ENCODE measurements at places on chromosomes 16 and 17.

GRCh38 chr17:19345486-19346350, 16.8 kb downstream of the B9D1 start:
- no peak for DNase-seq

DNA sequence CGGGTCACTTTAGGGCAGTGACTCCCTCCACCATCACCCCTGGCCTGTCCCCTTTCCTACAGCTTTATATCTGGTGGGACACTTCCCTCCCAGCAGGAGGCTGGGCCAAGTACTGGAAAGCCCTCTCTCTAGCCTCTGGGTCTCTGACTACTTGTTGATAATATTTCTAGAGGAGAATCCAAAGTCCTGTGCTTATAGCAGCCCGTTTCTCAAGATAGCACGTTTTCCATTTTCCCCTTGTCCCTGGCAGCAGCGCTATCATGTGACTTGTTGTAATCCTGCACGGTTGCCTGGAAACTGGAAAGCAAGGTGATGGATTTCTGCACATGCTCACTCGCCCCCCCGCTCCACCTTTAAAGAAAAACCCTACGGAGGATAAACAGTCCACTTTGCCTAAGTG, 3.3 kb upstream of the AXIN2 start:
- DNase-seq: no peak

DNA sequence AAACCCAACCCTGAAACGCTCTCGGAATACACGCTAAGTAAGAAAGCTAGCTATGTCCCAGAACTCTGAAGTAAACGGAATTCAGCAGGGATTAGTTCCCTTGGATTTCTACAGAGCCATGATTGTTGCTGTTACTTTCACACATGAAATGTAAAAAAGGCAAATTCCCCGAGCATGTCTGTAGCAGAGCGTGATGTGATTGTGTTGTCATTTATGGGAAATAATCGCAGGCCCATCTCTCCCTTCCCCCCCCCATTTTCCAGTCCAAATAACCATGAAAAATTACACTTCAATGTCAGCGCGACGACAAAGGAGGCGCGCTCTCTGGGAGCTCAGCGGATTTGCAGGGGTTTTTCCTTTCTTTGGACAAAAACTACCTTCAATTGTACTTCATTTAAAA, 209.0 kb downstream of the ZFHX3 start:
- DNase-seq: no peak

- DNase-seq: no peak
These were observed 24.9 kb upstream of the CLEC18A start for GRCh38 chr16:69926241-69926640.

DNA sequence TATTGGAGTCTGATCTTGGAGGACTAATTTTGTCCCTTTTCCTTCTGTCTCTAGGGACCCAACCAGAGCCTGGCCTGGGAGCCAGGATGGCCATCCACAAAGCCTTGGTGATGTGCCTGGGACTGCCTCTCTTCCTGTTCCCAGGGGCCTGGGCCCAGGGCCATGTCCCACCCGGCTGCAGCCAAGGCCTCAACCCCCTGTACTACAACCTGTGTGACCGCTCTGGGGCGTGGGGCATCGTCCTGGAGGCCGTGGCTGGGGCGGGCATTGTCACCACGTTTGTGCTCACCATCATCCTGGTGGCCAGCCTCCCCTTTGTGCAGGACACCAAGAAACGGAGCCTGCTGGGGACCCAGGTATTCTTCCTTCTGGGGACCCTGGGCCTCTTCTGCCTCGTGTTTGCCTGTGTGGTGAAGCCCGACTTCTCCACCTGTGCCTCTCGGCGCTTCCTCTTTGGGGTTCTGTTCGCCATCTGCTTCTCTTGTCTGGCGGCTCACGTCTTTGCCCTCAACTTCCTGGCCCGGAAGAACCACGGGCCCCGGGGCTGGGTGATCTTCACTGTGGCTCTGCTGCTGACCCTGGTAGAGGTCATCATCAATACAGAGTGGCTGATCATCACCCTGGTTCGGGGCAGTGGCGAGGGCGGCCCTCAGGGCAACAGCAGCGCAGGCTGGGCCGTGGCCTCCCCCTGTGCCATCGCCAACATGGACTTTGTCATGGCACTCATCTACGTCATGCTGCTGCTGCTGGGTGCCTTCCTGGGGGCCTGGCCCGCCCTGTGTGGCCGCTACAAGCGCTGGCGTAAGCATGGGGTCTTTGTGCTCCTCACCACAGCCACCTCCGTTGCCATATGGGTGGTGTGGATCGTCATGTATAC, 8.0 kb downstream of the GPRC5C start:
- no peak for DNase-seq

GRCh38 chr16:10984509-10984908, 40.1 kb downstream of the CLEC16A start:
- no peak for DNase-seq

DNA sequence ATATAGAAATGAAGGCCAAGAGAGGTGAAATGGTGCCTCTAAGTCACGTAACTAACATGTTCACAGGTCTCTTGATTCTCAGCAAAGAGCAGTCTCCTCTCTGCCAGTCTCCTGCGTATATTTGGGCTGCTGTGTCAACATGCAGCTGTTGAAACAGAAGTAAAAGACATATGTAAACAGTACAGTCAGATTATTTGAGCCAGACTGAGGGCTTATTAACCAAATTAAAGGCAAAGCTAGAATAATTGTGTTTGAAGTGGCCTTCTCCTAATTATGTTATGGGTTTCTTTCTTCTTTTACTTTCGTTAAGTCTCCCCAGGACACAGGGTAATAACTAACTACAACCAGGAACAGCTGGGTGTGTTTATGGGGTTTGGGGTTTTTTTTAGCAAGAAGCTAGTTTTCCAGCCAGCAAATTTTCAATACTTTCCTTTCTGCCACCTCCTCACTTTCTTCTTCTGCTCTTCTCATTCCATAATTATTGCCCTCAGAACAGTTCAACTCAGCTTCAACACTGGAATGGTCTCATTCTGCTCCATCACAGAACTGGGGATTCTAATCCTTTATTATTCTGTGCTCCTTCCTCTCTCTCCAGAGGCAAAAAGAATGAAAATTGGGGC, 18.4 kb downstream of the G6PC1 start:
- DNase-seq: no peak

GRCh38 chr17:74892013-74892841, 1.2 kb downstream of the FADS6 start:
- DNase-seq: no peak

GRCh38 chr16:30464078-30464477, 8.5 kb upstream of the ITGAL start:
- DNase-seq: no peak

DNA sequence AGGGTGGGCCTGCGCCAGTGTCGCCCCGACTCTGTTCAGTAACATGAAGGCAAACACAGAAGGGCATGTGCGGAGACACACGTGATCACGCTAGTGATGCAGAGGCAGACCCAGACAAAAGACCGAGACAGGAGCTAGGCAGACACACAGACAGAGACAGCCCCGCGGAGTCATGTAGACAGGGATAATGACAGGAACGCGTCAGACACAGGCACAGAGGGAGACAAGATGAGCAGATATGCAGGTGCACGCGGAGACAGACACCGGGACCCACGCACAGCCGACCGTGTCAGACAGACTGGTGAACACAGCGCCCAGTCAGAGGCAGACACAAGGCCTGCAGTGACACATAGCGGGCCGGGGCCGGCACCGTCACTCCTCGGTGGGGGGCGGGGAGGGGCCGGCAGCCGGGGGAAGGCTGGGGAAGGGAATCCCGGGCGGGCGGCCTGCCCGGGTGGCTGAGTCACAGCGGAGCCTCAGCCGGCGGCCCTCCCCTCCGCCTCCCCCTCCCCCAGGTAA, 7.4 kb downstream of the KDM6B start:
- peak; percentile 97 for DNase-seq

DNA sequence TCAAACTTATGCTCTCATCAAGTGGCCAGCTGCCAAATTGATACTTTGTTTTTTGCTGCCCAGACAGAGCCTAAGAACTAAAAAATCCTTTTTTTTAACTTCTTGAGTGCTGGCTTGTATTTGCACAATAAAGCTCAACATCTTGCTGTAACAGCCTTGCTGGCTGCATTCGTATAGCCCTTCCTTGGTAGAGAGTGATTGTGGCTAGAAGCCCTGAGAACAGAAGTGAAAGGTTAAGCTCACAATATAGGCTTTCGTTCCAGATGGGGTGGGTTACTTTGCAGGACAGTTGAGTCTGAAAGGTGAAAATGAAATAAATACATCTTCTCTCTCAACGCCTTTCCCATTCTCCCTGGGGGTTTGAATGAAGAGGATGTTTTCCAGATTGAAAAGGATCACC, 278.8 kb downstream of the HS3ST3B1 start:
- DNase-seq: no peak

DNA sequence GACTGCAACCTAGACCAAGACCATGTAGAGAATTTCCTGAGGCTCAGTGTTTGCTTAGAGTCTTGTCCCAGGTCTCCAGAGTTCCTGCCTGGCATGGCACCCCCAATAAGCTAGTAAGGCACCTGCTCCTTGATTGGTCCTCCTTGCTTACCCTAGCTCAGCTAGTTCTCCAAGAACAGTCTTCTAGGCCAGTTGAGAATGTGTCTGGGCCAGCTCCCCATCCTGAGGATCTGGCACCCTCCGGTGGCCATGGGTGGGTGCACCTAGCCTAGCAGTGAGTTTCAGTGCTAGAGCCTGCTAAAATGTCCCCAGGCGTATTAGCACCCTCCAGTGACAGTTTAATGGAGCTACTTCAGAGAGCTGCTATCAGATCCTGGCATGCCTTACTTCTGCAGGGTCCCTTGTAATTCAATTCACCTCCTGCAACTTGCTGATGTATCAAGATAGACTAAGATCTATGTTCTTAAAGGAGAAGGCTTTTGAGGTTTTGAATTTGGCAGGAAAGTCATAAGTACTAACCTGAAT, 44.4 kb upstream of the MED13 start:
- DNase-seq: peak; percentile 12

GRCh38 chr16:35516551-35516950, 2057.1 kb downstream of the TP53TG3F start:
- DNase-seq: no peak

GRCh38 chr17:78332991-78333390, 26.9 kb downstream of the SOCS3 start:
- no peak for DNase-seq

GRCh38 chr17:56523042-56523441, 70.5 kb upstream of the NOG start:
- no peak for DNase-seq

DNA sequence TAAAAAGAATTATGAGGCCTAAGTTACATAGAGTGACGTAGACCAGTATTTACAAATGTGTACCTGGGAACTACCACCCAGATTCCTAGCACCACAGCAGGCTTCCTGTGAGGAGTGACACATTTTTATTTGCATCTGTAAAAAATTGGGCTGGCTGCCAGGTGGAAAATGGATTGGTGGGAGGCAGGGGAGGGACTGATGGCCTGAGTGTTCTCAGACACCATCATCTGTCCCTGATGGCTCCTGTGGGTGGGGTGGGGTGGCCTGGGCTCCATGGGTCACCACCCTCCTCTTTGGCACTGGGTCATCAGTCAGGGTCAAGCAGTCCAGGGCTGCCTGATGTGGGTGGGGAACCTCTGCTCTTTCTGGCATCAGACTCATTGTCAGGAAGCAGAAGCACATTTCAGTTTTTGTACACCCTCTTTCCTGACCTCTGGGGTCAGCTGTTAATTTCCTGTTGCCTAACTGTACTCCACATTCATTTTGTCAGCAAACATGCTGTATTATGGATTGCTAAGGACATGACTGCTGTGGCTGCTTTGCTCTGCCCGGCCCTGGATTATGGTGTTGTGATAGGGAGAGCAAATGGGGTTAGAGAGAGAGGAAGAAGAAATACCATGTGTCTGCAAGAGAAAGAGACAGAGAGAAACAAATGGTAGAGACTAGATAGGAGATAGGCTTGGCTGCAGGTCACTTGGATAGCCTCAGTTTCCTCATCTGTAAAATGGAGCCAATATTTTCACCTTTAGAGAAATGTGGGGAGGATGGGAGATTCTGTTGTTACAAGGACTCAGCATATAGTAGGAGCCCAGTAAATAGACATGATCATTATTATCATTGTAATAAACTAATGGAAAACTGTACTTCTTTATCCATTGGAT, 11.6 kb upstream of the MFAP4 start:
- no peak for DNase-seq

GRCh38 chr17:57988301-57989250, 522 bp upstream of the VEZF1 start:
- peak; percentile 52 for DNase-seq

DNA sequence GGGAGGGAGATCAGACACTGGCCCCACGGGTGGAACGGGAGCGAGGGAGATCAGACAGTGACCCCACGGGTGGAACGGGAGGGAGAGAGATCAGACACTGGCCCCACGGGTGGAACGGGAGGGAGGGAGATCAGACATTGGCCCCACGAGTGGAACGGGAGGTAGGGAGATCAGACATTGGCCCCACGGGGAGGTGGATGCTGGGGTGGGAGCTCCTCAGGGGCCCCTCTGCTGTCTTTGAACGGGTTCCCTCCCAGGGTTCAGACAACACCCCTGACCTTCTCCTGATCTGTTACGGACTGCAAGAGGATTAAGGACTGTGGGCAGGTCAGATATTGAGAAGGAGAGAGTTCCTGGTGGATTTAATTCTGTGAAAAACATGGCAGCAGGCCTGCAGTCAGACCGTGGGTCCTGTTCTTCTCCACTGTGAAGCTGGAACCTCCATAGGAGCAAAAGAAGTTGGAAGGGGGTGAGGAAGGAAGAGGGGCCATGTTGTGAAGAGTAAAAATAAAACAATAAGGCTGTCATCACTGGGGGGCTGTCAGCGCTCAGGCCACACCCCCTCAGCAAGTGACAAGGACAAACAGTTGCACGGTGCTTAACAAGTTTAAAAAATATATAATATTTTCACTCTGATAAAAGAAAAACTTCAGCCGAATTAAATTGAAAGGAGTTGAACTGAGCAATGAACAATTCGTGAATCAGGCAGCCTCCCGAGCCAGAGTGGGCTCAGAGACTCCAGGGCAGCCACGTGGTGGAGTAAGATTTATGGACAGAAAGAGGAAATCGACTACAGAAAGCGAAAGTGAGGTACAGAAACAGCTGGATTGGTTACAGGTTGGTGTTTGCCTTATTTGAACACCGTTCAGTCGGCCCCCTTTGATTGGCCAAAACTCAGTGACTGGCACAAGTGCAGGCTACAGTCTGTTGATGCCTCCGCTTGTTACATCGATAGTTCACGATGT, 348.7 kb upstream of the TNRC6C start:
- peak; percentile 58 for DNase-seq

- DNase-seq: no peak
These were observed 58.5 kb downstream of the HS3ST3B1 start for GRCh38 chr17:14359163-14360020.
